ENCODE measurements at places on chromosomes 12 and 14.
A peak's percentile ranks its signal among the peaks of the same experiment; 100 is the strongest.

GRCh38 chr12:128684352-128684751, 139.4 kb downstream of the SLC15A4 start:
- no peak for DNase-seq

DNA sequence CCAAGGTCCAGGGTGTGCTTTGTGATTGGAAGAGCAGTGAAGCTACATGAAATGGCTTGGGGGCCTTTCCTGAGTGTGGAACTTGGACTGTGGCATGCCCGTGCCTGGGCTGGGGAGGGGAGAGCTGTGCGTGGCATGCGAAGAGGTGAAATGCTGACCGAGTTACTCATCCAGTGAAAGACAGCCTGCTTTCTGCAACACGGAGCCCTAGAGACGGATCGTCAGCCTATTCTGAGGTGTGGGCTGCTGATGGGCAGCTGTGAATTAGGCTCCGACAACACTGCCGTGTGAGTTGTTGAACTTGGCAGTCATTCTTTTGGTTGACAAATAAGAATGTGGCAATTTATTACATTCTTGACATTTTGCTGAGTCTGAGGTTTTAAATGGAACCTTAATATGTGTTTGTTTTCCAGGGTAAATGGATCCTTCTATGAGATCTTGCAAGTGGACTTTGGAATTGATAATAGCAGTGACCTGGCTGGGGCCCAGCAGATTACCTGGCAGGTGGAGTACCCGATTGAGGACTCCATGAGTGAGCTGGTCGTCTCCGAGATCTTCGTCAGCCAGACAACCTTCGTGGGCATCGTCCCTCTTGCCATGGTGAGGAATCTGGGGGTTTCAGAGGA, 453.9 kb downstream of the AACS start:
- DNase-seq, result no peak

GRCh38 chr12:13165617-13166041, 30.9 kb upstream of the EMP1 start:
- DNase-seq, result peak; percentile 64

DNA sequence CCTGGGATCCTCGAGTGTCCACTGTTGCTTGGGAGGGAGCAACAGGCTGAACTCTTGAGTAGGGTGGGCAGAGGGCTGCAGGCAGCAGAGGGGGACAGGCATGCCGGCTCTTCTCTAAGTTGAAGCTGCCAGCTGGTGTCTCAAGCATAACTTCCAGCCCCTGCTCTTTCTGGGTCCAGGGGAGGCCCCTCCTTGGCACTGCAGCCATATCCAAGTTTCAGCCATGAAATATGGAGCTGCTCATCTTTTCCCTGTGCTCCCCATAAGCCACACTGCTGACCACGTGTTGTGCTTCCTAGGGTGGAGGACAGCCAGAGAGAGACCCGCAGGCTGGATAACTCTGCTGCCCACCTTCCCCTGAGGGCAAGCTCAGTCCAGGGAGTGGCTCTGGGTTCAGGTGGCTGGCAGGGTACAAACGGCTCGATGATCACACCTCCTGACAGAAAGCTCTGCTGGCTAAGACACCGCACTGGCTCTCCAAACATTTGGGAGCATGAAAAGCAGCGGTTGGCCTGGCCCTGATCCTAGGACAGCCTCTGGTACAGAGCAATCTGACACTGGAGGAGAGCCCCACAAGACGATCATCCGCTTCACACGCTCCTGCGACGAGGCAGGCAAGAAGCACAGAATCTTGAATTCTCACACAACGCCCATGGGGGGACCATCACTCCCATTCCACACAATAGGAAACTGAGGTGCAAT, 79.6 kb downstream of the PITPNM2 start:
- no peak for DNase-seq

- DNase-seq, result no peak
These were observed 38.9 kb downstream of the DMAC2L start for GRCh38 chr14:50350975-50351374.

- DNase-seq, result no peak
These were observed 14.9 kb downstream of the ASPG start for GRCh38 chr14:104100171-104101085.

- no peak for DNase-seq
These were observed 120.1 kb downstream of the TSPAN9 start for GRCh38 chr12:3197131-3197818.

DNA sequence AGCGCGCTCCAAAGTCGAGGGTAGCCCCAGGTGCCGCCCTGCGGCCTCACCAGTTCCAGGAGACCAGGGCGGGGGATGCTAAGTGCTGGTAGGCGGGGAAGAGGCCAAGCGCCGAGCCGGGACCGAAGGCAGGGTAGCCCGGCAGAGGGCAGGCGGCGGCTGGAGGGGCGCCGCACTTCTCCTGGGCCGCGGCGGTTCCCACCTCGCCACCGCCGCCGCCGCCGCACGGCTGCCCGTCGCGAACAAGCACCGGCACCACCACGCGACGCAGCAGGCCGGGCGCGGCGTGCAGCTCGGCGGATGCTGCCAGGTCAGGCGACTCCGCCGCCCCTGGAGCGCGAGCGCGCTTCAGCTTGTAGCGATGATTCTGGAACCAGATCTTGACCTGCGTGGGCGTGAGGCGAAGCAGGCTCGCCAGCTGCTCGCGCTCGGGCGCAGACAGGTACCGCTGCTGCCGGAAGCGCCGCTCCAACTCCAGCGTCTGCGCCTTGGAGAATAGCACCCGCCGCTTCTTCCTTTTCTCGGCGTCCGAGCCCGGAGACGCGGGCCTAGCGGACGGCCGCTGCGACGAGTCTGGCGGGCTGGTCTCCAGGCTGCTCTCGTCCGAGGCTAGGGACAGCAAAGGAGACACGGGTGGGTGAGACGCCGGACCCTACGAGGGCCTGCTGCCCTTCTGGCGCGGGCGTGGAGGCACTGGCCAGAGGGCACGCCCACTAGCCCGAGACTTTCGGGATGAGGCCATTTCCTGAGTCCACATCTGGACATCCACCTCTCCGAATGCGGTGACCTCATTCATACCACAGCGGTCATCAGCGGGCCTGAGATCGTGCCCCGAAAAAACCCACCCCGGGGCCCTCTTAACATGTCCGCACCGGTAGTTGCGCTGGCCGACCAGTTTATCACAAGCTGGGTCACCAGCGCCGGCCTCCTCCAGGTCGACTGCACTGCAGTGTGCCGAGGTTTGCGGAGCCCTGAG, 1.3 kb downstream of the NKX2-8 start:
- no peak for DNase-seq

DNA sequence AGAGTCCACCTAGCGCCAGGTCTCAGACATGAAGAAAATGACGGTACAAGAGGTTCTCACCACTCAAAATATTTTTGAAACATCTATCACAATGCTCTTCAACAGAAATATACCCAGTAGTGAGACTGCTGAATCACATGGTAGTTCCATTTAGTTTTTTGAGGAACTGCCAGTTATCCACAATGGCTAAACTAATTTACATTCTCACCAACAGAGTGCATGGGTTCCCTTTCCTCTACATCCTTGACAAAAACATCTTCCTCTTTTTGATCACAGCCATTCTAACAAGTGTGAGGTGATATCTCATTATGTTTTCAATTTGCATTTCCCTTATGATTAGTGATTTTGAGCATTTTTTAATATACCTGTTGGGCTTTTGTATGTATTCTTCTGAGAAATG, 5.7 kb upstream of the GPR65 start:
- DNase-seq, result no peak

- DNase-seq, result no peak
These were observed 8.8 kb downstream of the VRK1 start for GRCh38 chr14:96805956-96806355.
